Naive B cell (primary cell): ENCODE measurements at places on chromosomes 7 and 10. TPM values are rescaled to one million over a fixed set of nuclear protein-coding genes. Genes with fewer than 3 reads are reported as not detected.
A peak's percentile ranks its signal among the peaks of the same experiment; 100 is the strongest.

DNA sequence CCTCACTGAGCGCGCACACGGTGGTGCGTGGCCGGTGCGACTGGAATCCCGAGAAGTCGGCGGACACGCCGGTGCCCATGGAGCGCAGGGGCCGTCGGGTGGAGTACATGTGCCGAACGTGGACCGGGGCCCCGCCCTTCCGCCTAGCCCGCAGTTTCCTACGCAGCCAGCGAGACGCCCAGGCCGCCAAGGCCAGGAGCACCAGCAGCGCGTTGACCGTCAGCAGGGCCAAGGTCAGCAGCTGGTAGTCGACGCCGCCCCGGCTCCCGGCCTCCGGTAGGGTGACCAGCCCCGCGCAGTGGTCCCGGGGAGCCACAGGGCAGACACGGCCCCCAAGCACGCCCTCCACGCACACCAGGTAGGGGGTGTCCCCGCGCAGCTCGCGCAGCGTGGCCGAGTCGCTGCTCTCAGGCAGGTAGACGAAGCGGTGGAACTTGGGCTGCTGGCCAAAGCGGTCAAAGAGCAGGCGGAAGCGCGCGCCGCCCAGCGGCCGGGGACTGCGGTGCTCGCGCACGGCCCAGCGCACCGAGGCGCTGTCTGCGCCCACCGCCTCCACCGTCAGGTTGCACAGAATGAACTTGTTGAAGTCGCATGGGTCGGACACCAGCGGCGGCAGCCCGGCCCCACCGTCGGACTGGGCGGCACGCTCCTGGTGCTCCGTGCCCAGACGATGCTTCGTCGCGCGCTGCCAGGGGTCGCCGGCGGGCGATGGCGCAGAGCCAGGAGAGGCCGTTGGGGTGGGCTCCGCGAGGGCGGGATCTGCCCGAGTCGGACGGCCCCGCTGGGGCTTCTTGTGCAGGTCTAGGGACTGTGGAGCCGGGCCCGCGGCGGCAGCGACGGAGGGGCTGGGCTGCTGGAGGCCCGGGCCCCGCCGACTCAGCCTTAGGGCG is 2.2 kb downstream of the TRIL start:
- DNase-seq, result no peak
- H3K36me3 ChIP-seq, result no peaks in the 10 kb centered on the region
- H3K4me3 ChIP-seq, result peak overlapping the region; percentile 49

NANOS1 gene
- not detected for polyA plus RNA-seq

RELN gene
- not detected for polyA plus RNA-seq

DNA sequence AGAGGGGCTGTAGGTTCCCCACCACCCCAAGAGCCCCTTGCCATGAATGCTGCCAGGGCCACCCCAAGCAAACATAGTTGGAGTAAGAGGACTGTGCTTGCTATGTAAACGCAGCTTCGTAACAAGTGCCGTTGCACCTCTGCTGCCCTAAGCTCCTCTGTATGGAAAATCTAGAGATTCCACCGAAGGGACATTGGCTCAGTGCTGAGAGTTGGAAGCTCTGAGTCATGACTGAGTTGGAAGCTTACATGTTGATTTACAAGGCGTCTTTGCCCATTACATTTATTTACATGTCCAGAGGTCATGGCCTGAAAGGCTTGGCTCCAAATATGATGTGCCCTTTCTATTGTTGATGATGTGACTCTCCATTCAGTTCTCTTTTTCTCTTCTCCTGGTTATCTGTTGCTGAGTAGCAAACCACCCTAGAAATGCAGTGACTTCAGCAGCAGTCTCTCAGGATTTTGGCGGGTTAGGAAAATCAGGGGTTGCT is 233.1 kb upstream of the TCF7L2 start:
- no peak for DNase-seq
- peak overlapping the region; percentile 73 for H3K27ac ChIP-seq
- no peak overlapping the region for H3K4me3 ChIP-seq
- H3K4me1 ChIP-seq, result no peaks in the 10 kb centered on the region

DNA sequence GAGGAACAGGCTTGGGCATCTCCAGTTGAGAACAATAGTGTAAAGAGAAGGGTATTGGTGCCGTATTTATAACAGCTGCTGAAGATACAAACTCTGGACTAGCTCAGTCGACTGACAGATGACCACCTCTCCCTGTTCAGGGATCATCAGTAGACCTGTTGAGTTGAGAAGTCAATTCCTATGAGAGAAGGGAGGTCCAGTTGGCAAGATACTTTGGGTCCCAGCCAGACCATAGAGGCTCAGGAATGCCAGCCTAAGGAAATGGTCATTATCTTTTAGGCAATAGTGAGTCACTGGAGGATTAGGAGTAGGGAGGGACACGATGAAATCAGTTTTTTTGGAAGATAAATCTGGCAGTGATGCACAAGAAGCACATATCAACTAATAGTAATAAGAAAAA is 202.9 kb downstream of the TRIL start:
- DNase-seq, result no peak
- H3K27me3 ChIP-seq, result peaks cover 7% of the 10 kb centered on the region
- H3K27ac ChIP-seq, result no peak overlapping the region

GRCh38 chr10:132942101-132943057 is at the start of gene CFAP46:
Gene CFAP46 (minus strand): TSS chr10:132942570. CDS start chr10:132942484, 86 bp downstream.
- DNase-seq, result peak; percentile 29
- peak within 1 kb of the TSS; percentile 87 for H3K4me3 ChIP-seq
- H3K27me3 ChIP-seq, result peaks cover 49% of the 10 kb centered on the region
- H3K27ac ChIP-seq, result peak within 1 kb of the TSS; percentile 81
- peaks cover 7% of the 10 kb centered on the region for H3K36me3 ChIP-seq
